ENCODE measurements at places on chromosomes 7 and 10. TPM values are rescaled to one million over a fixed set of nuclear protein-coding genes. Genes with fewer than 3 reads are reported as not detected.

DNA sequence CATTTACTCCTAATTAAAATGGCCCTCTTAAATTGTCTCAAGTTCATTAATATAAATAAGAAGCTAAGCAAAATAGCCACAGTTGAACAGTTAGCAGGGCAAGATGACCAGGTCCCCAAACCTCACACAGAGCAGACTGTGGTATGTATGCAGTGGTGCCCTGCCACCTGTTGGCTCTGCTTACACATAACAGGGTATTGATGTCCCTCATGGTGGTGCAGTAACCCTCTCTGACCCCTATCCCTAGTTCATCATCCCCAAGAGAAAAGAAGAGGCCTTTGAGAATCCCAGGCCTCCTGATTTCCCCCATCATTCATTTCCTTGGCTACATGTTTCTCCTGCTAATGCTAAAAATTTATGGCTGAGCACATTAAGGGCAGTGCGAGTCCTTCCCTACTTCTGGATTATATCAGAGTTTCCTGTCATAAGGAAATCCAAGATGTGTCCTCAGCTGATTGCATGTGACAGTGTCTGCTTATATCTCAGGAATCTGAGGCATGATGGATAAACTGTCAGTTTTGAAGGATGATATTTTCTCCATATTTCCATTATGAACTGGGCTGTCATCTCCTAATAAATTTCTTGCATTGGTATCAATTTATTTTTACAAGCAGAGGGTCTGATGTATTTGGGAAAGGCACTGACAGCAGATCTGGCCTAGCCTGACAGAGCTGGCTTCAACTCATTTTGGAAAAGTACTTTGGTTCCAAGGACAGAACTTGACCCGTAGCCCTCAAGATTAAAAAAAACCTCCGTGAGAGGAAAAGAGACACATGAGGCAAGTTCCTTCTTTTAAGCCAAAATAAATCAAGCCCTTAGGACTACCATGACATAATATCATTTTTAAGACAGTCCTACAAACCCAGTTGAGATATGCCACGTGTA lies 880.6 kb downstream of the LRMDA start:
- no peak for DNase-seq

DNA sequence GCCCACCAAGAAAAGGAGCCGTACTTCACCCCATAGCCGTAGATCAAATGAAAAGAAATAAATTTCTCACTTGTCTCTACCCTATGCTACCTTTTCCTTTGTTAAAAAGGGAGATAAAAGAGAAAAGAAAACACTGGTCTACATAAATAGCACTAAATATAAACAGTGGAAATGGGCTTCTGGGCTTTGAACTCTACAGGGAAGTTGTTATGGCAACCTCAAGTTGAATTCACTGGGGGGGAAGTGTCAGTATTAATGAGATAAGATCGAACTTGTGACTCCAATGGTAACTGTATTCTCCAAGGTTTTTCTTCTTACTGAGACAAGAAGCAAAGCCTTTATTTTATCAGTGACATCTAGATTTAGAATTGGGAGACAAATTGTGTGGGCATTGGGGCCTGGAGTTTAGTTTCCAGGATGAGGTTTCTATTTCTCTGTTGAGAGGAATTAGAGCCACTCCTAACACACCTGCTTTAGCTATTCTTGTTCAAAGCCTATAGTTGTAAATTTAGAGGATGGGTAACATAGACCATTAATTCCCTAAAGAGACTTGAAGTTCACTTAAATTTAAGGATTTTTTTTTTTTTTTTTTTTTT lies 604.3 kb upstream of the GALNT17 start:
- no peak for DNase-seq

DNA sequence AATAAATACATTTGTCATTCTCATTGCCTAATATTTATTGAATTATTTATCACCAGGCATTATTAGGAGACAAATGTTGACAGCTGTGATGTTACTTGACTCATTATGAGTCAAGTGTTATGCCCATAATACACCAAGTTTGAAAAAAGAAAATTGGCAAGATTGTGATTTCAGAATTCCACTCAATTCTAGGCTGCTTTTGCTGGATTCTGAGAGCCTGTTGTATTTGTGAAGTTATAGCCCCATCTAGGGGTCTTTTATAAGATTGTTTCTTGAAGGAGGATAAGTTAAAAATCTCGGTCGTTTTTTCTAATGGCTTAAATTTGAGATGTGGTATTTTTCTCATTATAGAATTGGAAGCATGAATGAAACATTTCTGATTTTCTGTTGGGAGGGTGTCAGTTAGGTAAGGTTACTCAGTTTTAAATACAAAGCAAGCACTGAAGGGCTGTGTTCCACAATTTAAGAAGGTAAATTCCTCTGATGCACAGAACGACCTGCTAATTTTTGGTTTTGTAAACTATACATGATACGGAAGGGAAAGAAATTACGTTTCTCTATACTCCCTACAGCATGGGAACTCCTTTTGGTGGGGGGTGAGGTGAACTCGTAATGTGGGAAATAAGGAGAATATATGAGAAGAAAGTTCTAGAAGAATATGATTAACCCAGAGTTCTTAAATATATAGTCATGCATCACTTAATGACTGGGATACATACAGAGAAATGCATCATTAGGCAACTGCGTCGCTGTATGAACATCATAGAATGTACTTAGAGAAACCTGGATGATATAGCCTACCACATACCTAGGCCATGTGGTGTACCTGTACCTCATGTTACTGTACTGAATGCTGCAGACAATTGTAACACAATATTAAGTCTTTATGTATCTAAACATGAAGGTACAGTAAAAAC lies 2.6 kb downstream of the STK31 start:
- no peak for DNase-seq

- no peak for DNase-seq
Observed at GRCh38 chr7:84394219-84394618, 199.6 kb upstream of the SEMA3A start.

GRCh38 chr10:33347211-33347610 lies 12.7 kb upstream of the NRP1 start:
- DNase-seq = no peak

GRCh38 chr10:1033601-1034000 lies 7.9 kb upstream of the IDI2 start:
- DNase-seq = no peak

- DNase-seq = no peak
Observed at GRCh38 chr7:15920953-15921352, 234.5 kb upstream of the MEOX2 start.

GRCh38 chr7:130154501-130155317 lies 50.5 kb downstream of the TMEM209 start:
- DNase-seq = no peak

DNA sequence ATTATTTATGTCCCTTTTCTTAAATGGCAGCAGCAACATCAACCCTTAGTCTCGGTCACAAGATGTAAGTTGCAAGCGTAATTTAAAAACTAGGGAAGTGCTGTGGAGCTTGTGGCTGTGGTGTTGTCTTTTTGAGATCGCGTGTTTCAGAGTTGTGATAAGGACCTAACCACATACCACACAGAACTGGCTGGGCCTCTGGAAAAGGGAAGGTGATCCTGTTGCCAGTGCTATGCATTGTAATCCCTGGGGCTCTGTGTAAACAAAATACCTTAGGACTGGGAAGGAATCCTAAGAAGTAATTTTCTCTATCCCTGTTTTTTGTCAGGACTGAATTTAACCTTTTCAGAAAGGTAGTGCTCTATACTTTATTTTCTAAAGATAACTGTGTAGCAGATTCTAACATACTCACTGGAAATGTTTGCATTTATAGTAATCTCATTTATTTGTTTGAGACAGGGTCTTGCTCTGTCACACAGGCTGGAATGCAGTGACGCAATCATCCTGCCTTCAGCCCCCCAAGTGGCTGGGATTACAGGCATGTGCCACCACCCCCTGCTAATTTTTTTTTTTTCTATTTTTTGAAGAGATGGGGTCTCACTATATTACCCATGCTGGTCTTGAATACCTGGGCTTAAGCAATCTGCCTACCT lies 60.4 kb downstream of the INPP5F start:
- DNase-seq = no peak

The CPA2 gene
- total RNA-seq = not detected

The TRIM50 gene
- total RNA-seq = 0.34 TPM

The BICC1 gene
- total RNA-seq = 10.9 TPM

The ARHGEF35 gene
- 1.0 TPM for total RNA-seq

The FZD1 gene
- total RNA-seq = 20.0 TPM

Data from left lung (tissue), 14 donors.